DMS 273 treated with DMSO at 0.1 percent for 48 hours (cell line): ENCODE measurements at places on chromosomes 2 and 18.

DNA sequence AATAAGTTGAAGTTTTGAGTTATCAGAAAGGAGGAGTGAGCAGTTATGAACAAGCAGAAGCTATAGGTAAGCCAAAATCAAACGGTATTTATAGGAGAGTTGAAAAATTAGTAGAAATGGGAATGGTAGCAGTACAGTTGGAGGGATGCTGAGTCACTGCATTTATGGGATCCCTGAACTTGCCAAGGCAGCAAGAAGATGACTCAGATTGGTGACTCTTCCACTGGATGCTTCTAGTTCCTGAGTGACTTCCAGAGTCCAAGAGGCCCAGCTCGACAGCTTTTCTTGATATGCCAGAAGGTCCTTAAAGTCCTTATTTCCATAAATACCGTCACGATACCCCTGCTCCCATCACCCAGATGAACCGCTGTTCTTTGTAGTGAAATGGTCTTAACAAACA is 31.1 kb upstream of the ACTR3 start:
- DNase-seq, result no peak

- no peak for DNase-seq
These were observed 15.2 kb downstream of the GPC1 start for GRCh38 chr2:240450532-240451107.

GRCh38 chr2:191228861-191229260 is 16.3 kb upstream of the MYO1B start:
- DNase-seq, result peak; percentile 7

DNA sequence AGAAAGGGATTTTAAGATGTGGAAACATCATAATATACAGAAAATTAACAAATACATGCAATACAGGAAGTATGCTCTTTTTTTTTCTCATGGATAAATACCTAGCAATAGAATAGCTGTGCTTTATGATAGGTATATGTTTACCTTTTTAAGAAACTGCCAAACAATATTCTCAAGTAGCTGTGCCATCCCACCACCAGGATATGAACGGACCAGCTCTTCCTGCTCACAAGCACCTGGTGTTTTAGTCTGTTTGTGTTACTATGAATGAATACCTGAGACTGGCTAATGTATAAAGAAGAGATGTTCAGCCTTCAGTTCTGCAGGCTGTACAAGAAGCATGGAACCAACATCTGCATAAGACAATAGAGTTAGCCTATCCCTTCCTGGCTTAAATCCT is 19.9 kb upstream of the UGT1A8 start:
- DNase-seq, result no peak

GRCh38 chr2:42800461-42800962 is 8.1 kb upstream of the HAAO start:
- no peak for DNase-seq

- no peak for DNase-seq
These were observed 163.4 kb downstream of the LRRTM1 start for GRCh38 chr2:80141007-80141726.

DNA sequence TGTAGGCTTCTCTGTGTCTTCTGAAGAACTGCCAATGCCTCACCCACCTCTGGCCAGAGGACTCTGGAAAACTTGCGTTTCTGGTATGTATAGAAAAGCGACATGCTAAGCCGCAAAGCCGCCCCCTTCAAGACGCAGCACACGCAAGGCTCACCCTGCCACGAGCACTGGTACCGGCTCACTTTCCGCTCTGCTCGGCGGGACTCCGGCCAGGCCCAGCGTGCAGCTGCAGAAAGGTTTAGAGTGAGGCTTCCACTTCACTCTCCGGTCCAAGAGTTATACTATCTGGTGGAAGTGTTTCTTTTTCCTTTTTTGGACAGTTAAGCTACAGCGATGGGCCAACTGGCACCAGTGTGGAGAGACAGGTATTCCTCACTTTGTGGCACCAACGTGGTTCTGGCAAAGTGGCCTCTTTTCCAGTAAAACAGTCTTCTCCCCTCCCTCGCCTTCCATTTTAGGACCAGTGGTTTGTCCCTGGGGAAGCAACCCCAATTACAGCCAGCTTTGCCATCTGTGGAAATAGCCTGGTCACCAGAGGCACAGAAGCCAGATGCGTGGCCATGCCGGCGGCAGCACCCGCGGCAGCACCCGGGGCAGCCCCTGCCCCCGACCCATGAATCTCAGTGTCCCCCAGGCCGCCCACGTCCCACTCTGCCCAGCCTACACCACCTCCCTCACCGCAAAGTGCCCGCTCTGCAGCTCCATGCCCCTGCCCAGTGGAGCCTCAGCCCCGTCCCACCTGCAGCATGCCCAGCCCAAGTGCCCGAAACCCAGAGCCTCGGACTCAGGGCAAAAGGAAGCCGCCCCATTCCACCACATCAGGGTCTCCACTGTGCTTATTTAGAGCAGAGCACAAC is 91.6 kb upstream of the CTDP1 start:
- DNase-seq, result no peak
